ENCODE measurements at places on chromosomes 2 and 18.

GRCh38 chr2:44671916-44672315 is 269.6 kb upstream of the SIX3 start:
- no peak for DNase-seq

GRCh38 chr2:27815860-27816438 is 44.4 kb downstream of the MRPL33 start:
- DNase-seq: no peak

DNA sequence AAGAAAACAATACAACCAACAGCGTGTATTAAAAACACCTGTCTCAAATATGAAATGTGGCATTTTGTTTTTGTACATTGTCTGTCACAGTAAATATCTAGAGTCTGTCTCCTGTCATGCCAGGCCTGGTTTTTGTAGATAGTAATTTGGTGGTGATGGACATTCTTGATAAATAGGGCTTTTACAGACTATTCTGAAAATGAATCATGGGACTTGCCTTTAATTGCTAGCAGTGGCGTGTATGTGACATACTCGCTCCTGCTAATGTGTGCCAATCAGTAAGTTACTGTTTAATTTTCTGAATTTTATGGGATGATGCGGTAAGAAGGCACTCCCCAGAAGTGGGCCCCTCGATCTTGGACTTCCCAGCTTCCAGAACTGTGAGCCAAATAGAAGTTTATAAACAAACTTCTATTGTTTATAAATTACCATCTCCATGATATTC is 83.7 kb downstream of the TANC1 start:
- DNase-seq: no peak

DNA sequence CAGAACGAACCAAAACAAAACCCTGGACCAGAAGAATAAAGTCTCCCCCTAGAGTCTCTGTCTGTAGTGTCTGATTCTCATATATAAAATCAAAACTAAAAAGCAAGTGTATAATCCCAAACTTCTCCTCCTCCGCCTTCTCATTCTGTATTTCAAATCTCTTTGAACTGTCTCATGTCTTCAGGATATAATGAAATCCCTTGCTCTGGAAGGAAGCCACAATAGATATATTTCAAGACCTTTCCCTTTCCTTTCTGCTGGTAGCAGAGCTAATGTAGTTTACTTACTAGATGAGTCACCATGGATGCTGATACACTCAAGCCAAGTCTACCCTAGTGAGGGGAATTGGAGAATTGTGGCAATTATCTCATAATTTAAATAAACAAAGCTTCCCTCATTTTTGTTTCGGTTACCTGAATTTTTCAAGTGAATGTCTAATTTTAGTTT is 33.5 kb upstream of the CCDC93 start:
- DNase-seq: no peak

GRCh38 chr2:56271275-56271674 is 87.5 kb downstream of the CCDC85A start:
- DNase-seq: no peak

- DNase-seq: no peak
Observed at GRCh38 chr2:191481305-191482070, 196.4 kb upstream of the NABP1 start.

DNA sequence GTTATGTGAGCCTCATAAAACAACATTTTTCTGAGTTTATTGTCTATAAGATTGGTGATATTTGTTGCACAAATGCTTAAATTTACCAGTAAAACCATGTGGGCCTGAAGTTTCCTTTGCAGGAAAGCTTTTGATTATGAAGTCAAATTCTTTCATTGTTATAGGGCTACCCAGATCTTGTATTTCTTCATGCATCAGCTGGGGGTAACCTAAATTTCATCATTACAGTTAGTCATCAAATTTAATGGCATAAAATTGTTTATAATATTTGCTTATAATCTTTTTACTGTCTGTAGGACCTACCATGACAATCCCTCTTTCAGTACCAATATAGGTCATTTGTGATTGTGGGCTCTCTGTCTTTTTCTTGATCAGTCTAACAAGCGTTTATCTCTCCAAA is 47.8 kb downstream of the SMAD2 start:
- DNase-seq: no peak

DNA sequence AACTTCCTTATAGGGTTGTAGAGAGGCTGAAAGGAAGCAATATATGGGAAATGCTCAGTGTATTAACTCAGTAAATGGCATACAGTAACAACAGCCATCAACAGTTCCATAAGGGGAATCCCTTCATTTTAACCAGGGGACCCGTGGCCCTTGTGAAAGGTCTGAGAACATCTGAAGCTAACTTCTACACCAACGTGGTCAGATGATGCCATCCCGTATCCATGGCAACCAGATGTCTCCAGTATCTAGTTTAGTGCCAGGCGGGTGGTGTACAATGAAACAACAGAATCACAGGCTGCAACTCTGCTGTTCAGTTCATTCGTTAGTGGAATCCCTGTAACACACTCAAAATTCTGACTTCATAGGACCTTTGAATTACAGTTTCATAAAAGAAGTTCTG is 162.3 kb downstream of the TGIF1 start:
- no peak for DNase-seq

DNA sequence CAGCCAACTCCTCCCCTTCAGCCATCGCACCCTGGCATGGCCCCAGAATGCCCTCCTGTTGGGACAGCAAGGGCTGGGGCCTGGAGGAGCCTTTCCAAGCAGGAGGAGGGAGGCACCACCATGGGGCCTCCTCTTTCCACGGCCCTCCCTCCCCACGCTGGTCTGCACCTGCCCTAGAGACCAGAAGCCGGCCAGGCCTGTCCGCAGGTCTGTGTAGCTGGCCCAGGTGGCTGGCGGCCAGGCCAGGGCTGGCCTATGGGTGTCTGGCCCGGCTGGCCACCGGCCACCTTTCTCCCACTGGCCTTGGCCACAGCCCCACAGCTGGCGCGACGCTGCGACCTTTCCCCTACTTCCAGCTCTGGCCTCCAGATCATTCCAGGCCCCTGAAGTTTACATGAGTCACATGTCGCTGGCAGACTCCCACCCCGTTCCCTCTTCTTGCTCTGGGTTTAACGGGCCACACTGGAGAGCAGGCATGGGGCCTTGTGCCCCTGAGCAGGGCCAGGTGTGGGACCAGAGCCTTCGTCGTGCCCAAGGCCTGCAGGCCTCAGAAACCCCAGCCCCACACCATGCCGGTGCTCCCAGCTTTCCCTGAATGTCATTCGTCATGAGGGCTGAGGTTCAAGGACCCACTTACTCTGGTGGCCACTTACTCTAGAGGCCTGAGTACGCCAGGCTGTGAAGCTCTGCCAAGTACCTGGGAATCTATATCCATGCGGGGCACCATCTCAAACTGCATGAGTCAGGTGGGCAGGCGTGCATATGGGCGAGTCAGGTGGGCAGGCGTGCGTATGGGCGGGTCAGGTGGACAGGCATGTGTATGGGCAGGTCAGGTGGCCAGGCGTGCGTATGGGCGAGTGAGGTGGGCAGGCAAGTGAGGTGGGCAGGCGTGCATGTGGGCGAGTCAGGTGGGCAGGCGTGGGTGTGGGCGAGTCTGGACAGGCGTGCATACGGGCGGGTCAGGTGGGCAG is 33.3 kb upstream of the KLF11 start:
- no peak for DNase-seq

DNA sequence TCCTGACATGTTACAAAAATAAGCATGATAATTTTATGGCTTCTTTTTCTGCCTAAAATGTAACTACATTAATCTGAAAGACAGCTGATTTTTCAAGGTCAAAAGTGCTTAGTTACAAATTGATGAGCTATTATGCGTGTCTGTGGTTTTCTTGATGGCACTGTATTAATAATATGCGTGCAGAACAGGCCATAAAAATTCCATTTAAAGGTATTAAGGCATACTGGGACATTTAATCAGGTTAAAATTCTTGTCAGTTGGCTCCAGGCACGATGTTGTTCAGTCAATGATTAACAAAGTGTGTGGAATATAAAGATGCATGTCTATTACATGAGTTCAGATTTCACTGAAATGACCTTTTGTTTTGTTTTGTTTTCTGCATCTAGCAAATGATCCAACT is 420.1 kb upstream of the ZNF804A start:
- DNase-seq: no peak

Measured in prostate gland (tissue), 2 donors.